Hematopoietic multipotent progenitor cell treated with erythropoietin and hydrocortisone succinate and interleukin-3 and kit ligand, for 15 days (in vitro differentiated cells): ENCODE measurements at places on chromosomes 16 and 17.

DNA sequence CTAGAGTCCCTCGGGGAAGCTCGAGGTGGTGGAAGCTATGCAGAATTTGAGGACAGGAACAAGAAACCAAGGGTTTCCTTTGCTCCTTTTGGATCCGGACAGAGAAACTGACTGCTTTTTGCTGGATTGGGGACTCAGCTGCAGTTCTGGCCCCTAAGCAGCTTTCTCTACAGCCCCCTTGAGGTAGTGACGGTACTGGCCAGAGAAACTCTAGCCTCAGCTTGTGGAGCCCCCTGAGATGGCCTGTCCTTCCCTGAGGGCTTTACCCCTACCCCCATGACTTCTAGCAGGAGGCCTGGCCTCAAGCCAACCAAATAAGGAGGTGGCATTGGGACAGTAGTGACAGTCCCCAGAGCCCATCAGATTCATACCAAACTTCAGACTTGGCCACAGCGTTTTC is 118.1 kb downstream of the IRX5 start:
- DNase-seq: no peak

DNA sequence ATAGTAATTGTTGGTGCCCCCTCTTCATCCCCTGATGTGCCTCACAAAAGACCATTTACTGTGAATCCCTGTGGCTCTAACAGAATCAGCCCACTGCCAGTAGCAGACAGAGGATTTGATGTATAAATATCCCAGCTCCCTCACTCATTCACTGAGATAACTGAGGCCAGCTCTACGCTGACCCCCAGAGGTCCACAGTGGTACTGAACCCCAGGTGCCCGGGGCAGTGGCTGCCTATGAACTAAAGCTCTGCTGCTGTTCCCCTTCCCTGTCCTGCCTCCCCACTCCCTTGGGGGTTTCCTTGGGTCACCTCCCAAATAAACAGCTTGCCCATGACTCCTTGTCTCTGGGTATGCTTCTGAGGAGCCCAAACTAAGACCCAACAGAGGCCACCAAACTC is 295.8 kb downstream of the FOXL1 start:
- no peak for DNase-seq

DNA sequence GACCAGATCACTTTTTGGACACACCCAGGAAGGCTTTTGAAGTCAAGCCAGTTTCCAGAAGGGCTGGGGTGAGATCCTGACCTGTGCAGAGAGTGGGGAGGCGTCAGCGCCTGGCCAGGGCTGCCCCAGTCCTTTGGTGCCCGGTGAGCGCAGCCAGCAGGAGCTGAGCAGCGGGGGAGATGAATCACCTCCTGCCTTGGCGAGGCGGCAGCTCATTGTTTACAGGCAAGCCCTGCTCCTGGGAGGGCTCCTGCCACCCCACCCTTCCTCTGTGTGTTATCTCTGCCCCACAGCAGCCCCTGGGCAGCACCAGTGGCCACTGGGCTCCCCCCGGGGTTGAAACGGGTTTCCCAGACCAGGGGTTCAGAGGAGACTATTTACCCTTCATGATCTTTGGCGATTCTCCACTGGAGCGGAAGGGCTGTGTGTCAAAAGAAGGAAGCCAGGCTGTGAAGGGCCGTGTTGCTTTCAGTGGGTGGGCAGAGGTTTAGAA is 14.1 kb upstream of the ITGB4 start:
- DNase-seq: peak; percentile 69

- no peak for DNase-seq
These were observed 183.0 kb downstream of the TMEM114 start for GRCh38 chr16:8407351-8407750.

DNA sequence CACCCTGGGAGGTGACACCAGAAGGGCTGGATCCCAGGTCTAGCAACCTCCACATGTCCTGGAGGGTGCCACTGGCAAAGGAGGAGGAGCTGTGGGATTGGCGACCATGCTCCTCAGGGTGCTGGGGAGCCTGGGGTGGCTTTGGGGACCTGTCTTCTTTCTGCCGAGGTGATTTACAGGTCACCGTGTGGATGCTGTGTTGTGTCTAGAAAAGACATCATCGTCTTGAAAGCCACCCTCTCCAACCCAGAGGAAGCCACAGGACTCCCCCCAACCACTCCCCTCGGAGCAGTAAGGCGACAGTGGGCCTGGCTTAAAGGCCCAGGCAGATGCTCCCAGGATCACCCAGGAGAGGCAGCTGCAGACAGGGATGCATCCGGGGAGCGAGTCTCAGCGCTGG is 29.7 kb upstream of the FASN start:
- no peak for DNase-seq

DNA sequence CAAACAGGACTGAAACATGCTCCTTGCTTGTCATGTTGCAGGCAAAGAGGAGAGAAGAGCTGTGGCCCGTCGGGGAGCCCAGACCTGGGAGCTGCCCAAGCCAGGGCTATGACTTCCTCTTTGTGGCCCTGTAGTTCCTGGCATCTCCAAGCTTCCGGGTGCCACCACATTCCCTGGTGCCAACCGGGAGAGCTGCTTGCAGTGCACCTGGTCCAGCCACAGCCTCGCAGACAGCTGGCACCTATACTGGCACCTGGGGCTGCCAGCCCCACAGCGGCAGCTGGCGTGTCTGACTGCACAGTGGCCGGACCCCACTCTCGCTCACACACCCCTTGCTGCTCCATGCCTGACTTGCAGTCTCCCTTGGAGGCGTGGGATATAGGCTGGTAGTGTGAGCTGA is 37.1 kb upstream of the FOXJ1 start:
- no peak for DNase-seq

- no peak for DNase-seq
These were observed 1.5 kb upstream of the CPNE7 start for GRCh38 chr16:89573826-89574680.

GRCh38 chr16:89412811-89413210 is 77.5 kb downstream of the ANKRD11 start:
- no peak for DNase-seq

GRCh38 chr16:86321491-86321890 is 188.8 kb upstream of the FOXF1 start:
- no peak for DNase-seq

DNA sequence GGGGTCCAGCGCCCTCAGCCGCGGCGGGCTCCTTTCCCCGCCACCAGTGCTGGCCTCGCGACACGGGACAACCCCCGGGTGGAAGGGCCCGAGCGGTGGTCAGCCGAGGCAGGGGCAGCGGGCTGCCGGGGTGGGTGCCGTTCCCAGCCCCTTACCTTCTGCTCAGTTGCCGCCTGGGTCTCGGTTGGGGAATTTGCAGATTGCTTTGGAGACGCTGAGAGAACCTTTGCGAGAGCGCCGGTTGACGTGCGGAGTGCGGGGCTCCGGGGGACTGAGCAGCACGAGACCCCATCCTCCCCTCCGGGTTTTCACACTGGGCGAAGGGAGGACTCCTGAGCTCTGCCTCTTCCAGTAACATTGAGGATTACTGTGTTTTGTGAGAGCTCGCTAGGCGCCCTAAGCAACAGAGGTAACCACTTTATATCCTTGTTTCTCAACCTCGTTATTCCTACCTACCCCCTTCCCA is 381 bp downstream of the CTNS start:
- DNase-seq: no peak

DNA sequence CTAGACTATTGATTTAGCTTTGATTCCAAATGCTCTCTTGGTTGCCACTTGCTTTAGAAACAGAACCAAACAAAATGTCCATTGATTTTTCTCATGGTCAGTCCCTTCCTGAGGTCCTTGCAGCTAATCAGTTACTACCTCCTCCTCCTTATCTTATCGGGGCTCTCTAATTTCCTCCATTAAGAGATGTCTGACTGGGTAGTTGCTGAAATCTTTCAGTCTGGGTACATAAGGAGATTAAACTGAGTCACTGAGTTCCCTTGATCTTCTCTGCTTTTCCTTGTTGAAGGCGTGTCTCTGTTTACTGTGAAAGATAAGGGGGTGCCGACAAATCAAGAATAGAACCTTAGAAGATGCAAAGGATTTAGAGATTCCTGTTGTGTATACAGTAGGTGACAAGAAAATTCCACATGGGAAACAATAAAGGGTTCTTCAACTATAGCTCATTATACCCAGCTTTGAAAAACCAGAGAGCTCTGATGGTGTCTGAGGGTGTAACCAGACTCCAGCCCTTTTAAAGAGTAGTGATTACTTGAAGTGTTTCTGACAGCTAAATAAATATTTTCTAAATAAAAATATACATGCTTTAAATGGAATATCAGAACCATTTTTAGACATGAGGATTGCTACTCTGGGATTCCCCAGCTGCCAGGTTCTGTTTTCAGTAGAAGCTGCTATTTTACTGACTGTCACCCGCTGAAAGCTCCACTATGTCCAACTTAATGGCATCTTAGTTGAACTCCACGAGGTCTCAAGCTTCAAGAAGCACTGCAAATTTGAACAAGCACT is 791.3 kb upstream of the SOX9 start:
- DNase-seq: no peak

GRCh38 chr16:81816793-81817210 is 37.7 kb downstream of the PLCG2 start:
- no peak for DNase-seq

GRCh38 chr16:60064026-60064425 is 1329.9 kb upstream of the GOT2 start:
- no peak for DNase-seq
